ENCODE measurements at places on chromosomes 1 and 21.

DNA sequence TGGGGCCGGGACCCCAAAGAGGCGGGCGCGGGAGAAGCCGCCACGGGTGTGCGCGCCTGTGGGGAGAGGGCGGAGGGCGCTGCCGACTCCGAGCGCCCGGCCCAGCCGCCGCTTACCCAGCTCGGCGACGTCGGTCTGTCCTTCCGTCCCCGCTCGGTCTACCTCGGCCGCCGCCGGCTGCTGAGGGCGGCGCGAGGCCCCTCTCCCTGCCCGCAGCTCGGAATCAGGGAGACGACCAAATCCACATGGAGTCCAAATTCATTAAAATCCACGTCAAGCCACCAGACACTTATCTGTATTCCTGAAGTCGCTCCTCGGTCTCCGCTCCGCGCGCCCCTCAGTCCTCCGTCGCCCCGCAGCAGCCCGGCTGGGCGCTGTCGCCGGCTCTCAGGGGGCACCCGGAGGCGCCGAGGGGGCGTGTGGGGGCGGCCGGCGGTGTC lies 637 bp downstream of the PLXNA2 start:
- DNase-seq: no peak

- no peak for DNase-seq
These were observed 33.3 kb downstream of the RRAGC start for GRCh38 chr1:38826262-38826661.

- no peak for DNase-seq
These were observed 189.4 kb upstream of the KCTD3 start for GRCh38 chr1:215377746-215378145.

- DNase-seq: no peak
These were observed 10.1 kb upstream of the EPRS1 start for GRCh38 chr1:220056374-220056773.

DNA sequence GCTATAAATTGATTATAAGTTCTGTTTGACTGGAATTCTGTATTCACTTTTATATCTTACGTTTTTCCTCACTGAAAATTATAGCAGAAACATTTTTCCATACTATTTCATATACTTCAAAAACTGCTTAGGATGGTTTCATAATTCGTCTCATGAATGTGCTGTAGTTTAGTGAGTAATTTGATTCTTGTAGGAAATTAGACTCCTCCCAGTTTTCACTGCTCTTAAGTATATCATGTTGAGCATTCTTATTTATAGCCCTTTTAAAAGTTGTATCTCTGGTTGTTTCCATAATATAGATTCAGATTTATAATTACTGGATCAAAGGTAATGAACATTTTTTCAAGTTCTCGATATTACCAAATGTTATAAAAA lies 250.6 kb downstream of the FMN2 start:
- no peak for DNase-seq

DNA sequence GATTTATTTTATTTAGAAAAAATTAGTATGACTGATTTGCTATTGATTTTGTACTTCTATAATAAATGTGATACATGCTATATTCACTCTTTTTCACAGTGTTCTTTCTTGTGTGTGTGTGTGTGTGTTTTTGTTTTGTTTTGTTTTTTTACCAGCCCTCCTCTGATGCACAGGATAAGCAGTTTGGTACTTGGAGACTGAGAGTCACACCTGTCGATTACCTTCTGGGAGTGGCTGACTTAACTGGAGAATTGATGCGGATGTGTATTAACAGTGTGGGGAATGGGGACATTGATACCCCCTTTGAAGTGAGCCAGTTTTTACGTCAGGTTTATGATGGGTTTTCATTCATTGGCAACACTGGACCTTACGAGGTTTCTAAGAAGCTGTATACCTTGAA lies 35.9 kb downstream of the TSNAX start:
- DNase-seq: no peak

- no peak for DNase-seq
These were observed 17.8 kb downstream of the COA7 start for GRCh38 chr1:52680353-52680752.

DNA sequence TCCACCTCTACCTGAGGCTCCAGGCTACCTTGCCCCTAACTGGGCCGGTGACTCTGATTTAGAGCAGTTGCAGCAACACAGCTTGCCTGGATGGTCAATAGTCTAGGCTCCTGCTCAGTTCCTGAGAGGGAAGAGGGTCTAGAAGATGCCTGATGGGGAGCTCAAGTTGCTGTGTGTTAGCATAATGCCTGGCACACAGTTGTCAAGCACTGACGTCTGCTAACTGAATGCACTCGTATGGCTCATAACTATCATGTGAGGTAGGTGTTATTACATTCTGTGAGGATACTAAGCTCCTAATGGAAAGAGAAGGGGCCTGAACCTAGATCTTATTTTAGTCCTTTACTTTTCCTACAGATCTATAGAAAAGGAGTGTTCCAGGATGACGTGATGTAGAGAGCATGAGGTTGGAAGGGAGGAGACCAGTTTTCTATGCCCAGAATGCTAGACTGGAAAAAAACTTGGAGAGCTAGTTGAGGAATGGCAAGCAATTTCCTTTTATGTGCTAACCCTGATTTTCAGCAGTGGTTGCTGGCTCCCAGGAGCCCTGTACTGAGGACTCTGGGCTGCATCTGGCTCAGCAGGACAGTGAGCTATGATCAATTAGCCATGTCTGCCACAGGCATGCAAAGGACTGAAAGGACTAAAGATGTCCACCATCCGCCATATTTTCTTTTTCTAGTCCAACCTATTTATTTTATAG lies 30.0 kb downstream of the FAM78B start:
- DNase-seq: no peak
